Panc1 (cell line): ENCODE measurements at places on chromosomes 3 and 15. TPM values are rescaled to one million over a fixed set of nuclear protein-coding genes. Genes with fewer than 3 reads are reported as not detected.
A peak's percentile ranks its signal among the peaks of the same experiment; 100 is the strongest.

The KIF15 gene
- total RNA-seq, result 12.2 TPM

- DNase-seq, result no peak
Observed at GRCh38 chr15:65292938-65293518, 2.8 kb upstream of the RNU5A-1 start.

- DNase-seq, result no peak
Observed at GRCh38 chr3:169147238-169148008, 516.1 kb downstream of the MECOM start.

- DNase-seq, result no peak
Observed at GRCh38 chr15:88981244-88982215, 68.4 kb upstream of the MFGE8 start.

The KLF15 gene
- total RNA-seq, result 0.10 TPM

The SLC12A1 gene
- total RNA-seq, result not detected

DNA sequence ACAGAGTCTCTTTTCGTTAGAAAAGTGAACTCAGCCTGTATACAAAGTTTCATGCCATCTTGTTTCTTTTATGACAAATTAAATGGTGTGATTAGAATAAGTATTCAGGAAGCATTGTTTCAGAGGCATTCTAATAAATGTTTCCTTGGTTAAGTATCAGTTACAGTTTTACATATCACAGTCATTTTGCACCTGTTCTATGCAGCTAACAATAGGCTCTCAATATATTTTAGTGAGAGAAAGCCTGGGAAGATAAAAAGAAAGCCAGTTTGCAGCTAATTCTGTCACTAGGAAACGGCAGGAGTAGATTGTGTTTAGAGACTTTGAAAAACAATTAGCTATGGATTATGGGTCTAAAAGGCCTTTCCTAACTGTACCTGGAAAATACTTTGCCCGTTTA is 252.8 kb downstream of the ZIC1 start:
- DNase-seq, result no peak

The CHP1 gene
- total RNA-seq, result 123 TPM

DNA sequence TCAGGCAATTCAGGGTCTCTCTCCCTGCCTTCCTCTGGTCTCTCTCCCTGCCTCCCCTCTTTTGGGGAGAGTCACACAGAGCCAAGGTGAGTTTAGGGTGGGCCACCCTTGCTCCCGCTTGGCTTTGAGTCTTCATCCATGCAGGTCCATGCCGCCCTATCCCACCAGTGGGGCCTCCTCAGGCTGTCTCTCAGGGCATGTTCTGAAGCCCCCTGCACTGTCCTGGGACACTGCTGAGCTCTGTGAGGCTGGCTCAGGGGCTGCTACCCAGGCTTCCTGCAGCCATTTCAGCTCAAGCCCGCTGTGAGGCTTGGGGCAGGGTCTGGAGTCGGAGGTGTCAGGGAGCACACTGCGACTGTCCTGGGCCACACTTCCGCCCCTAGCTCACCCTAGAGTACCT is 203.1 kb downstream of the SSR3 start:
- DNase-seq, result no peak

The MYO1E gene
- 161 TPM for total RNA-seq

DNA sequence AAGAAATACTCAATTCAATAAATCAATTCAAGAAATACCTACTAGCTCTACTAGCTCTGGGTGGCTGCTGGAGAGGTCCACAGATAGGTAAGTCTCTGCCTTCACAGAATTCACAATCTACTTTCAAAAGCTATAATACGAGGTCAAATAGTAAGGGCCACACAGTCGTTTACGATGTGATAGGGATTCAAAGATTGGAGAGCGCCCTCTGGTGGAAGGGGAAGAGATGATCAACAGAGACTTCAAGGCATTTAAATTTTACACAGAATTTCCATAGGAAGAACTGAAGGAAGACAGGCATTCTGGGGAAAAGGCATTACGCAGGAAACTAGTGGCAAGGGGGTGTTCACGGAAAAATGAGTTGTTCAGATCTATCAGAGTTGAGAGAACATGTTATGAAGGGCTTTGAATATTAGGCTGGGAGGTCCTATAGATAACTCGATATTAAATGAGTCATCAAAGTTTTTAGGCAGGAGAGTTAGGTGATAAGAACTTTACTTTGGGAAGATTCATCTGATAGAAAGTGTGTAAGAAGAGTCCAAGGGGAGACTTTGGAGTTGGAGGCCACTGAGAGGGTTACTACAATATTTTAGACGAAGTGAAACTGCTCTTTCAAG is 128.8 kb downstream of the FRMD5 start:
- peak; percentile 58 for DNase-seq

GRCh38 chr3:125479091-125479490 is 40.9 kb downstream of the SNX4 start:
- DNase-seq, result no peak

The SKOR1 gene
- 0.21 TPM for total RNA-seq

- no peak for DNase-seq
Observed at GRCh38 chr15:25368850-25369249, 70.0 kb downstream of the UBE3A start.

The IGF2BP2 gene
- total RNA-seq, result 97.8 TPM

- DNase-seq, result peak; percentile 82
Observed at GRCh38 chr15:80072285-80072994, 13.0 kb downstream of the ZFAND6 start.

The TUSC7 gene
- not detected for total RNA-seq

GRCh38 chr15:82792068-82792467 is 13.8 kb downstream of the FSD2 start:
- no peak for DNase-seq

The STRIT1 gene
- not detected for total RNA-seq

- DNase-seq, result peak; percentile 4
Observed at GRCh38 chr3:188869628-188870027, 302.1 kb upstream of the TPRG1 start.

The NIT2 gene
- 97.2 TPM for total RNA-seq

The SLC2A2 gene
- total RNA-seq, result 0.13 TPM

- no peak for DNase-seq
Observed at GRCh38 chr3:10577486-10577885, 72.1 kb upstream of the ATP2B2 start.

GRCh38 chr15:89430530-89431341 is 65.6 kb downstream of the RHCG start:
- DNase-seq, result peak; percentile 64

DNA sequence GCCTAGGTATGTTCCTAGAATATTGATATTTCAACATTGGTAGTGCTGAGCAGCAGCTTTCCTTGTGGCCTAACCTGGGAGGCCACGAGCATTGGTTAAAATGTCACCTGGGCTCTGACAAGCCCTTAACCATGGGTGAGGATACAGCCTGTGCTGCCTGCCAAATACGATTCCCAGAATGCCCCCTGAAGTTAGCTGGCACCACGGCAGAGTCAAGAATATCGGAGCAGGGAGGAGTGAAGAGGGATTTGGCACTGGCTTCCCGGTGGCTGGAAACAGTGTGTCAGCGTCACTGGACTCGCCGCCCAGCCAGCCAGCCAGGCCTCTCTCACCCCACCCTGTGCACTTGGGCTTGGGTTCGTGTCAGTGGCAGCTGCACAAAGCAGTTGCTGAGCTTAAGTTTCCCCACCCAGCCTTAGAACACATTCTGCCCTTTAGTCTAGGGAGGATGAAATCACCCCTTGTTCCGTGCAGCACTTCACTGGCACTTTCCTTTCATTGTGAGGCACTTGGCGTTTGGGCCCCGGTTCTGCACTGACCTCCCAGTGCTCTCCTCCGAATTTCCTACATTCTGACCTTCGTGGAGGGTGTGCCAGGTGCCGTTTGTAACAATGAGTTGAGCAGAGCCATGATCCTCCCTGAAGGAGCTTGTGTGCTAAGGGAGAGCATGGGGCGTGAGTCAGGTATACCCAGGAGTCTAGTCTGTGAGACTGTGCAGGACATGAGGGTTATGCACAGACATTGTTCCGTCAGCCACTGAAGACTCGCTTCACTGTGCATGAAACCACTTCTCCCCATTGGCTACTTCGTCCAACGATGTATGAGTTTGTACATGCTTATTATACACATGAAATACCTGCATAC is 152.8 kb upstream of the BHLHE40 start:
- DNase-seq, result no peak

DNA sequence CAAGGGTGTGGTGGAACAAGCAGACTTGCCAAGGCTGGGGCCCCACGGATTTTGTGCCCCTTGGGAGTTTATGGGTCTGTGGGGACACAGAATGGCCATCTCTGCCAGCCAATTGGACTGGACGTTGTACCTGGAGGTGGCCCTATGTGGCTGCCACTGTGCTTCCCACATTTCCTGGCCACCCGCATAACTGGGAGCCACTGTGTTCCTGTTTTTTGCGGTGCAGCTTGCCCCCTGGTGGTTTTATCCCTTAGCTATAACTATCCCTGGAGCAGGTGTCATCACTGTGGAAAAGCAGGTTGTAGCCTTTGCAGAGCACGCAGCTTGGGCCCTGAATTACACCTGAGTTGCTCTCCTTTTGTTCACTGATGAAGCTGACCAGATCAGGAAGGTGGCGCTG is 306.3 kb downstream of the ZPLD1 start:
- no peak for DNase-seq

GRCh38 chr3:177229791-177230190 is 32.5 kb upstream of the TBL1XR1 start:
- DNase-seq, result no peak

The FBLN2 gene
- 0.44 TPM for total RNA-seq

The DPP8 gene
- total RNA-seq, result 36.2 TPM

The ZIC4 gene
- total RNA-seq, result not detected

DNA sequence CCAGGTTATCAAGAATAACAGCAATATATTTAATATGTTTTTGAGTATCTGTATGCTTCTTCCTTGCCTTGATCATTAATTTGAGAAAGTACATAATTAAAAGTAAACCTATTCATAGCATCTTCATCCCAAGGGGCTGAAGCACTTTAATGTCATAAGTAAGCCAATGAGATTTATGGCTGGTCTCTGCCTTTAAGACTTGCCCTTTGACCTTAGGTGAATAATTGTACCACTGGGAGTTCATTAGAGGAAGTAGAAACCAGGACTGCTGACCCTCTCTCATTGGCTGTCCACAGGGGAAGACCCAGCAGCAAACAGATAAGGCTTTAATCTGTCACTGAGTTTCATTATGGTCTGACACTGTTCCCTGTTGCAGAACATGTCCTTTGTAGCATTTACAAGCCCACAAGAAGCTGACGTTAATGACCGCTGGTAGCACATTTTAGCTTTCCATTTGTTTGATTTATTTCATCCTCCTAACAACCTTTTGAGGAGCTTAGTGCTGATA is 16.3 kb upstream of the ERC2 start:
- no peak for DNase-seq

- DNase-seq, result no peak
Observed at GRCh38 chr3:172319595-172319994, 128.7 kb downstream of the GHSR start.

GRCh38 chr3:112303764-112304325 is 9.8 kb upstream of the SLC9C1 start:
- DNase-seq, result no peak

DNA sequence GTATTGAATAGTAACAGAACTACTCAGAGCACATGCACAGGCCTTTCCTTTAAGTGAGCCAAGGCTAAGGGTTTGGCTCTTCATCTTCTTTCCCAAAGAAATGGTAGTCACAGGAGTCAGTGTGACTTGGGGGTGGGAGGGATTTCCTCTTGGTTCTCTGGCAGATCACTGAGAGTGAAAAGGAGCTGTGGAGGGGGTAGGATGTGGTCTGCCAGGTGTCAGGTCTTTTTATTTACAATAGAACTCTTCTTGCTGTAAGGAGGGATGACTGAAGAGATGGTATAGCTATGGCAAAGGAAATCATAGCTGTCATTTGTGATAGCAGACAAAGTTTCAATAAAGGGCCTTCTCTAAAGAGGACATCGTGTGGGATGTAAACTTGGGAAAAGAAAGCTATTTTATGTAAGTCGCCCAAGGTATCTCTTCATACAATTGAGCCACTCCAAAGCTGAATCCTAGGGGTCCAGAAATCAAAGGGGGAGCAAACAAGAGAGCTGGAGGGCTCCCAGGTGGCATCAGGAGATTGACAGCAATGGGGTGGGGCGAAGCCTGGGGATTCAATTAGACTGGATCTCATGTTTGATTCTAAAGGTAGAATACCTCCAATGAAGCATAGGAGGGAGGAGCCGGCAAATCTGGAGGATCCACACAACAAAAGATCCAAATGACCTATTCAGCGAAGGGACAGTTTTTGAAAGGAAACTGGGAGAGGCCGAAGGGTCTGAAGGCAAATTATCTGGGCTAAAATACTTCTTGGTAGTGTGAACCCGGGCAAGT is 20.0 kb upstream of the CHD2 start:
- no peak for DNase-seq
